ENCODE measurements at places on chromosomes 4 and X.

GRCh38 chr4:10491401-10491800 lies 34.2 kb upstream of the ZNF518B start:
- DNase-seq, result no peak

- no peak for DNase-seq
These were observed 57.9 kb upstream of the CXCL8 start for GRCh38 chr4:73682508-73682907.

- no peak for DNase-seq
These were observed 23.8 kb downstream of the SSX1 start for GRCh38 chrX:48278958-48279357.

DNA sequence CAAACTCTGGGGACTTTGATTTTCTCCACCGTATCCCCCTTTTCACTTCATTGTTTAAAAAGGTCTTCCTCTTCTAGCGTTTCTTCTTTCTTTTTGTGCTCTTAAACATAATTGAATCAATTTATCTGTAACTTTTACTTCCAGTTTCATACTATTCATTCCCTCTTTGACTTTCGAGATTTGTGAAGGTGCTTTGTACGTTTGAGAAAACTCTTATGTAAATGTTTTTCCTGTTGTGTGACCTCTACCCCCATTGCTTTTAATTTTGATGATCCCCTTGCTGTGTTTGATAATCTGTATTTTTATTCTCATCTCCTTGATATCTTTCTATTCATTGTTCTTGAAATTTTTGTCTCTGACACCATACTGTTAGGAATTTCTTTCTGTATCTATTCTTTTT lies 4.8 kb downstream of the USP38 start:
- DNase-seq, result no peak

- DNase-seq, result no peak
These were observed 51.2 kb upstream of the TMSB15B start for GRCh38 chrX:103911236-103911635.

DNA sequence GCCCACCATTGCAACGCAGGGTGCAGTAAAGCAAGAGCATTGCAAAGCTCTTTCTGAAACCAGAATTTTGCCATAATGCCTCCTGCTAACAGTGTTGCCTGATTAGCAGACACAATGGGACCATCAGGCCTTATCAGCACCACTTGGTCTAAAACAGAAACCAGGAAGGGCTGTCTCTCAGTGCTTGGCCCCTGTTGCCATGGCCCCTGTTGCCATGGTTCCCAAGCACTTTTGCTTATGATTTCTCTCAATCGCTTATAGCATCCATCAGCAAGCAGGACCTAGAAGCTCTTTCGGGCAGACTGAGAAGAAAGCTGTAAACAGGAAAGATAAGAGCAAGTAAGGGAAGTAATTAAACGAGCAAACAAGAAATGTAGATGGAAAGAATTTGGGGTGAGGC lies 36.8 kb downstream of the RTL5 start:
- peak; percentile 61 for DNase-seq

DNA sequence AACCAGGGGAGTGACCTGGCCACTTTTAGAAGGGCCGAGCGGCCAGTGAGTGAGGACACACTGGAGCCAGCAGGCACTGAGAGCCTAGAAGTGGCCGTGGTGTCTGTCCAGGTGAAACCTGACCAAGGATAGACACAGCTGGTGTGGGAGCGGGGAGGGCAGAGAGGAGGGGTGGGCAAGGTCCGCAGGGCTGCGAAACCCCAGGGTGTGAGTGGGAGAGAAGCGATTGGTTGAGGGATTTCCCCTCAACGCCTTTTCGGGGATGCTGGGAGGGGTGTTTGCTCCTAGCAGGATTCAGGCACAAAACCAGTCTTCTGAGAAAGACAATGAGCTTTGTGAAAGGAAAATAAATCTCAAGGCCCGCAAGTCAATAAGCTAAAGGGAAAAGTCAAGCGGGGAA lies 33.2 kb upstream of the ARSD start:
- no peak for DNase-seq

- DNase-seq, result peak; percentile 29
These were observed 46.7 kb downstream of the KCNIP4 start for GRCh38 chr4:21901831-21902230.

DNA sequence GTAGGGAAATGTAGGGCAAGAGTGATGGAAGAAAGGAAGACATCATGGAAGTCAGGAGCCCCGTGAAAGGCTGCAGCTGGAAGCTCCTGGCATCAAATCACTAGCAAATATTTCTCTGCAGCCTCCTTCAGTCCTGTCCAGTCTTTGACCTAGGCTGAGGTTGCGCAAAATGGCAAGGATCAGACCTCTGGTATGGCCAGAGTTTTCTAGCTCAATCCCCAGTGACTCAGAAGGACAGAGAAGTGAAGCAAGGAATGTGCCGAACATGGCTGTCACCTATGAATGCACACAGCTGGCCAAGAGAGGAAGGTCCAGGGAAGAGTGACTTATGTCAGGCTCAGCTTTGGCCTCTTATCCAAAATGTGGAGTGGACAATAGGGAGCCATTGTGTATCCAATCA lies 71.1 kb upstream of the PHOX2B start:
- DNase-seq, result no peak

- DNase-seq, result no peak
These were observed 48.1 kb downstream of the GPRIN3 start for GRCh38 chr4:89259301-89260028.

- DNase-seq, result no peak
These were observed 46.8 kb downstream of the PKD2 start for GRCh38 chr4:88054229-88054628.

GRCh38 chr4:15186149-15186548 lies 183.9 kb downstream of the CPEB2 start:
- DNase-seq, result peak; percentile 87

DNA sequence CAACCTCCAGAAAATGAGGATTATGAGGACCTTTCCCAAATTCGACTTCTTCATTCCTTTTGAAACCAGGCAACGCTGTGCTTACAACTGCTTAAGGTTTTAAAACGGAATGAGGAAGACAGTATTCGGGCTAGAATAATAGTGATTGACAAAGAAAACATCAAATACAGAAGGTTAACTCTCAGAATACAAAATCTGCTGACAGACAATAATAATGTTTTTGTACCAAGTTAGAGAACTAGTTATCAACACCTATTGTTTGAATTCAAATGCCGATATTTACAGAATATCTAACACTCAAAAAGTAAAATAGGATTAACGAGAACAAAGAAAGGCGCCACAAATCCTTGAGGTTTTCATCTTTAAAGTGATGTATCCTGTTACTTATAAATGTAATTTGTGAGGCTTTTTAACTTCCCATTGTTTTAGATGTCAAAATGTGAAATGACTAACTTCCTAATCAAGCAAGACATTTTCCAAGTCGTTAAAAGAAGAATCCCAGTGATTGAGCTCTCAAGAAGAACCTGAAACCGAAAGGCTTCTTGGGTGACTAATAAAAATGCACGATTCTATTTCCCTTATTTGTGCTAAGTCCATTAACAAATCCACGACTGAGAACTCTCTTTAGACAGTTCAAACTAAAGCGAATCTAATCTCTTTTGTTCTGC lies 118.3 kb downstream of the SORBS2 start:
- no peak for DNase-seq

GRCh38 chrX:110087485-110088356 lies 84.8 kb downstream of the TMEM164 start:
- peak; percentile 92 for DNase-seq

DNA sequence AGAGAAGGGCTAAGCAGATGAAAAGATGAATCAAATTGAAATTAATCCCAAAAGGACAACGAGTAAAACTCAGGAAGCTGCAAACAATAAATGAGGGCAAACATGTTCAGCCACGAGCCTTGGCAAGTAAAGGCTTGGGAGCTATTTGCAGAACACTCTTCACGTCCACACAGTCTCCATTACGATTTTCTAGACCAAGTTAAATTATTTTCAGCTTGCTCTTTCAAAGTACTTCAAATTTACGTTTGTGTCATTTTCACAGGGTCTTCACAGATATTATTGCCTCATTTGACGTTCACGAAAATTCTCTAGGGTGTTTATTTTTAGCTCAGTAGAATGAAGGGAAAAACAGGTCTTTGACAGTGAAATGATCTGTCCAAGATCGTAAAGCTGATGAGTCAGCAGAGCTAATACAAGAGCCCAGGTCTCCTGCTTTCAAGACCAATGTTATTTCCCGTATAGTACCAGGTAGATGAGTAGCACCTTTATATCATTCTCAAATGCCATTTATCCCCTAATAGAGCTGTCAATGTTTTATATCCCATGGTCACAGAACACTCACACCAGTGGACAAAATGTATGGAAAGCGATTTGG lies 20.9 kb downstream of the KLB start:
- no peak for DNase-seq

- no peak for DNase-seq
These were observed 61.1 kb downstream of the ABCG2 start for GRCh38 chr4:88097301-88097700.

DNA sequence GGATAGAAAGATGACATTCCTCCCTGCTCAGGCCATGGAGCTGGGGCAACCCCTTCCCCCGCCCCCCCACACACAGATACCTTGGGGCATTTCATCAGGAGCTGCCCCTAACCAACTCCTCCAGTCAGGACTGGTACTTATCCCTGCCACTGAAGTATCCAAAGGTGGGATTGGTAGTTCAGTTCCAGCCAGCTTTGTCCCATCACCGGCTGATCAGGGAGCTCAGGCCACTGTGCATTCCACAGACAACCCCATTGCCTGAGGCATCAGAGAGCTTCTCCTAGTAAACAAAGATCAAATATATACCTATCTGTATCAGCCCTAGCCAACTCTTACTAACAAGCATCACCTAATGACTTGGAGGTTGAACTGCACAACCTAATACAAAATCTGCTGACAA lies 218.2 kb upstream of the FMR1 start:
- no peak for DNase-seq

DNA sequence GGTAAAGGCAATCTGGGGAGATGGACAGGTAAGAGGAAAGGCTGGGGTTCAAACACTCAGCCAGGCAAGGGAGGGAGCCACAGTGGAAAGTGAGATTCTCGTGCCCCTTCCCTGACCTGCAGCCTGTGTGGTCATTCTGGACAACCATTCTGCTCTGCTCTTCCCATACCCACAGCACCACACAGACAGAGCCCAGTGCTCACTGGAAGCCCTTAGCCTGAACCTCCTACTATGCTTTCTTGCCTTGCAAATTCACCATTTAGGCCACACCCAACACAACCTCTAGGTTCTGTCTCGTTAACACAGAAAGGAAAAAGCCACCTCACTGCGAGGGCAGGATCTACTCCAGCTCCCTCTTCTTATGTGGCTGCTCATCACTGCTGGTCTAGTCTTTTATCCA lies 92.7 kb downstream of the SHISA3 start:
- no peak for DNase-seq

DNA sequence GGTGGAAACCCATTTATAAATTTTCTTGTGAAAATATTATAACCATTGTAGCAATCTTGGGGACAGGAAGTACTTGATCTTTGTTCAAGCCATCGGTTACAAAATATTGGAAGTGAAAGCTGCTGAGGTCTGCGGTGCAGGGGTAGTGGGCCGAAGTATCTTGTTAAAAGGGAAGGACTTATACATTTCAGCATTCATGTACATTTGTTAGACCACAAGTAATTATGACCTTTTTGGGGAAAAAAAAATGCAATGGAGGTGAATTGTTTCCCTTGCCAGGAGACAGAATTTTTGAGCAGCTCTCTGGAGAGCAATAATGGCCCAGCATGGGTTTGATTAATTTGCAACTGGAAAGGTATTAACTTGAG lies 121.3 kb downstream of the EGF start:
- DNase-seq, result no peak

DNA sequence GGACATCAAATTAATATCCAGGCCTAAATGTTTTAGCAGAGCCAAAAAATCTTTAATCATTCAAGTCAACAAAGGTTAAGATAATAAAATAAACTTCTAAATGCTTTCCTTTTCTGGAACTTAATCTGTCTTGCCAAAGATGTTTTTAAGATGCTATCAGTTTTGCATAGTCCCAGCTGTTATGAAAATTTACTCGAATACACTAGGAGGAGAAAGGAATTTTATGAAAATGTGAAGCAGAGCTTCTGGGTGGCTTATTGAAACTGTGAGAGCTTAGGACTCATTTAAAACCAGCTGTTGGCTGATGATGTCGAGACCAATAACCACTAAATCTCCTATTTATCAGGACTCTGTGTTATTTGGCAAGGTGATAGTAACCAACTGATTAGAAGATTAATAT lies 202.2 kb upstream of the ETNPPL start:
- no peak for DNase-seq

- no peak for DNase-seq
These were observed 38.6 kb downstream of the COX7B2 start for GRCh38 chr4:46870411-46870810.

GRCh38 chr4:64796581-64796980 lies 387.3 kb upstream of the TECRL start:
- no peak for DNase-seq

DNA sequence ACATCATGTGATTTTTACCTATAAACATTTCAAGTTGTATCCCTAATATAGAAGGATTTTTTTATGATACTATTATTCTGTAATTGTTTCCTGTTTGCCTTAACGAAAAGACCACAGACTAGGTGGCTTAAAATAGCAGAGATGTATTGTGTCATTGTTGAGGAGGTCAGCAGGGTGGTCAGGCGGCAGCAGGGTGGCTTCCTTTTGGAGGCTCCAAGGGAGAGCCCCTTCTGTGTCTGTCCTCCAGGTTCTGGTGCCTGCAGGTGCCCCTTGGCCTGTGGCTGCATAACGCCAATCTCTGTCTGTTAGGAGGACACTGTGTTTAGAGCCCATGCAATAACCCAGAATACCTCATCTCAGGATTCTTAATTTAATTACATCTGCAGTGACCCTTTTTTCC lies 118.1 kb downstream of the TBL1X start:
- no peak for DNase-seq

GRCh38 chr4:61041527-61041926 lies 158.6 kb upstream of the ADGRL3 start:
- no peak for DNase-seq

DNA sequence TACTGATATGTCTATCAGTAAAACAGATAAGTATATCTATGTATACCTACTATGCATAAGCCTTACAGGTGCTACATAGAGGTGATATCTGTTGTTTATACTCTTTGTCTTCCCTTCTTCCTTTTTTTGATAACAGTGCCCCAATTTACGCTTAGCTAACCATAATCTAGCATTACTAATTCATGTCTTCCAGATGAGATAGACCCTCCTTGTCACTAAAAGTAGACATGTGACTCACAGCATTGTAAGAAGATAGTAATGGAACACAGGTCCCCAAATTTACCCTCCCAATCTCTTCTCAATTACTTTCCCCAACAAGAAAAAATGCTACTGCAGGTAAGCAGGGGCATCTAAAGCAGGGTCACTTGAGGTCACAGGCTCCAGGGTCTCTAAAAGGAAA lies 7.9 kb upstream of the NFKB1 start:
- DNase-seq, result no peak

DNA sequence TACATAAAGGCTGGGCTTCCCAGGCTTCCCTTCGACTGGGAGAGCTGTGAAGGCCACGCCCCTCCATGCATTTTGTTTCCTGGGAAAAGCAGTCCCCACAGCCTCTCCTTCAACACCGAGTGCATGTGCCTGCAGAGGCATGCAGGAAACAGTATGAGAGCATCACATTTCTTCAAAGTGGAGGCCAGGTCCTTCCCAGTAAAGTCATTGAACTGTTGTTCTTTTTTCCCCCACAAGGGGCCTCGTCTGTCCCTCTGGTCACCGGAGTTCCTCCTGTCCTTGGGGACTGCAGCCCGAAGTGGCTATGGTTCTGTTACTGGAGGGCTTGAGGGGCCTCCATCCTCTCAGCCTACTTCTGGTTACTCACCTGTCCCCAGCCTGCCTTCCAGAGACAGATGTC lies 56.0 kb downstream of the RAI2 start:
- no peak for DNase-seq
